ENCODE measurements at places on chromosomes 11 and 22.
A peak's percentile ranks its signal among the peaks of the same experiment; 100 is the strongest.

- DNase-seq = no peak
Measured at GRCh38 chr11:34147581-34147980, 42.2 kb downstream of the NAT10 start.

- no peak for DNase-seq
Measured at GRCh38 chr11:72591785-72592502, 82.3 kb downstream of the PDE2A start.

DNA sequence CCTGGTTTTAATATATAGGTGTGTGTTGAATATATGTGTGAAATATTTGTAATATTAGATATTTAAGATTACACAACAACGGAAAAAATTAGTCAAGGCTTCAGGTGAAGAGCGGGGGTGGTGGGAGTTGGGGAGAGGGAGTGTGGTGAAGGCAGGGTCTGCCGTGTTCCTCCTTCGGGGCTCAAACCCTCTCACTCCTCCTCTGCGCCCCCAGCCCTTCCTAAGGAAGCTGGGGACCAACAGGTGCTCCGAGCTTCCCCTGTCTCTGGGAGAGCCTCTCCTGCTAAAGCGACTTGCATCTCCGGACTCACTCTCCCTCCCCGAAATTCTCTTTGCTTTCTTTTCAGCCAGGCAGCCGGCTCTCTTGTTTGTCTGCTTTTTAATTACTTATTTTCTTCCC is 960 bp upstream of the CADM1 start:
- no peak for DNase-seq

DNA sequence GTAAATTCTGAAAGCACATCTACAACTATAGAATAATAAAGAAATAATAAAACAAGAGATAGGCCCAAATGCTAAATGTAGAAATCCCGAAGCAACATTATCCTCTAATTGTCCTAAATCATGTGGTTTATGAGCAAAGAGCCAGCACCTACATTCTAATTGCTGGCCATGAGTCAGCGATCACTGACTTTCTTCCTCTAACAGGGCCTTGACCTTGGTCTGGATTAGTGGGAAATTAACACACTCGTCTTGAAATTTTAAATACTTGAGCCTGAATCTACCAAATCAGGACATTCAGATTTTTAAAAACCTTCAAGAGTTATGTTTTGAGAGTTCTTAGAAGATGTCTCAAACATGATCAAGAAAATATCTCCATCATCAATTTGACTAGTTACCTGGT is 727.6 kb downstream of the METTL15 start:
- DNase-seq = peak; percentile 74

- DNase-seq = peak; percentile 82
Measured at GRCh38 chr11:11842421-11843008, 743 bp downstream of the USP47 start.

DNA sequence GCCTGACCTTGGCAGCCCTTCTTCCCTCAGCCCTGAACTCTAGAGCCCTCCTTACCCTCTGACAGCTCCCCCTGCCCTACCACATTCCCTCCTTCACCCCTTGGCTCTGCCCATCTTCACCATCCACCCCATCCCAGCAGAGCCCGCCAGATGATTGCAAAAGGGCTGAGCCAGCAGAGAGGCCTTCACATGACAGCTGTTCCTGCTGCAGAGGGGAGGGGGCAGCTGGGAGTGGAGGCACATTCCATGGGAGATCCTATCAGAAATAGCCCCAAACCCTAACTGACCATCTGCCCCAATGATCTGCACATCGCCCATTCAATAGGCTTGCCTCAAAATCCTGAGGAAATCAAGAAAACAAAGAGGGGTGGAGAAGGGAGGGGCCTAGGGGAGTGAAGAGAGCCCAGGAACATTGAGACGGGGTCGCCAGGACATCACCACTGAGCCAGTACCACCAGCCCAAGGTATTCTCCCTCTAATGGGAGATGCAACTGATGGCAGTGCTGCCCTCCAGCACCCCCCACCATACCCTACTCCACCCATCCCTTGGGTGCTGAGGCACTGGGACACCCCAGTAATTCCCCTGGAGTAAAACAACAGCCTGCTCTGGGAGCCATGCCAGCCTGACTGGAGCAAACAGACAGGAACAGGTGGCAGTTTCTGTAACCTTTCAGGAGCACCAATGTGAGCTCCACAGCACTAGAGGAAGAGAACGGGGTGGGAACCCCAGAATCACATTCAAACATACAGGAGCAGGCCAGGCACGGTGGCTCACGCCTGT is 8.0 kb upstream of the AHNAK start:
- DNase-seq = no peak

- DNase-seq = peak; percentile 68
Measured at GRCh38 chr22:45552580-45553350, 50.1 kb downstream of the FBLN1 start.

DNA sequence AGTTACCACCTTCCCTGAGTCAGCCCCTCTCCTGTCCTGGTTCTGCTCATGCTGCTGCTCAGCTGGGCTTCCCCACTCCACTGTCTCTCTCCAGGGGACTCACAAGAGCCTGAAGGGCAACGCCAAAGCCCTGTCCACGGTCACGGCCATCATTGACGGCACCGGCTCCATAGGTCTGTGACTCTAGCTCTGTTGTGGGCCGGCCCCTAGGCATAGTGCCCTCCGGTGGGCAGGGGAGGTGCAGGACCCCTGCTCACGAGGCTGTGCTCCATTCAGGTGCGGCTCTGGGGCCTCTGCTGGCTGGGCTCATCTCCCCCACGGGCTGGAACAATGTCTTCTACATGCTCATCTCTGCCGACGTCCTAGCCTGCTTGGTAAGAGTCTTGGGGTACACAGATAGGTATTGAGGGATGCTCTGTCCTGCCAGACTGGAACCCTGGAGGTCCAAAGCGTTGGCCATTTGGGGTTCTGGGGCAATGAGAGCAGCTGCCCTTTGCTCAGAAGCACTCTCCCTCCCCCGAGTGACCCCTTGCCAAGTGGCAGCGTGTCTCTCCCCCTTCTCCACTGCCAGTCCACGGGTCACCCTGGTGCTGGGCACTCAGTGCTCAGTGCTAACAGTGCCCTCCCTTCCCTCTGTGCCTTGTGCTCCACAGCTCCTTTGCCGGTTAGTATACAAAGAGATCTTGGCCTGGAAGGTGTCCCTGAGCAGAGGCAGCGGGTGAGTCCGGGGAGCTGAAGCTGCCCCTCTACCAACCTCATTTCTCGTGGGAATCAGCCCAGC is 22.4 kb downstream of the SLC37A2 start:
- no peak for DNase-seq

- no peak for DNase-seq
Measured at GRCh38 chr11:11213117-11213516, 139.9 kb downstream of the CSNK2A3 start.

GRCh38 chr11:48675945-48676344 is 187.4 kb downstream of the OR4A47 start:
- no peak for DNase-seq

DNA sequence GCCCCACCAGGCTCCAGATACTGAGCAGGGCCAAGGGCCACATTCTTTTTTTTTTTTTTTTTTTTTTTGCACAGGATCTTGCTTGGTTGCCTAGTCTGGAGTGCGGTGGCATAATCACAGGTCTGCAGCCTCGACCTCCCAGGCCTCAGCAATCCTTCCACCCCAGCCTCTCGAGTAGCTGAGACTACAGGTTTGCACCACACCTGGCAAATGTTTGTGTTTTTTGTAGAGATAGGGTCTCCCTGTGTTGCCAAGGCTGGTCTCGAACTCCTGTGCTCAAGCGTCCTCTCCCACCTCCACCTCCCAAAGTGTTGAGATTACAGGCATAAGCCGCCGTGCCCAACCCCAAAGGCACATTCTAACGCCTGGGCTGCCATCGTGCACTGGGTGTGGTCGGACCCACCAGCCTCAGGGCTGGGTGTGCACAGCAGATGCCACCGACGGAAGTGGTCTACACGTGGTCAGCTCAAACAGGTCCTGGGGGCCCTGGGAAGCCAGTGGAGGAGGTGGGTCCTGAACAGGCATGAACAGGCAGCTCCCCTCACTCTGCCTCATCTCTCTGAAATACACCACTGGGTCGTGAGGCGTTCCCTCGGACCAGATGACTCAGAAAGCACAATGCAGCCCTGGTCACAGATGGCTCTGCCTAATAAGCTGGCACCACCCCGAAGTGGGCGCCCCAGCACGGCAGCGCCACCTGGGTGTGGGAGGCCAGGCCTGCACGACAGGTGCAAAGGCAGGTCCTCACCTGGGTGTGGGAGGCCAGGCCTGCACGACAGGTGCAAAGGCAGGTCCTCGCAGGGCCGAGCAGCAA is 5.1 kb upstream of the B4GALNT4 start:
- DNase-seq = no peak

DNA sequence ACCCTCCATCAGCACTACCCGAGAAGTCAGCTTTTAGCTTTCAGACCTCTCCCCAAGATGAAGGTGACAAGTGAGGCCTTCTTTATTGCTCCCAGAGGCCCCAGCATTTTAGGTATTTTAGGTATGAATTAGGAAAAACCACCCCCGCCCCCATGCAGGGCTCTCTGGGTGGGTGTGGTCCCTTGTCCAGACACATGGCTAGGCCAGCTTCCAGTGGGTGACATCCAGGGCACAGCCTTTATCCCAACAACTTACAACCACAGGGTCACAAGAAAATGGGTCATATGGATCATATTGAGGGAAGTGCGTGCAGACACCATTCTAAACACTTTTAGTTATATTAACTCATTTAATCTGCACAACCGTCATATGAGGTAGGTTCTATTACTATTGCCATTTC is 42.1 kb downstream of the RIBC2 start:
- DNase-seq = no peak

GRCh38 chr11:114166897-114167323 is 107.4 kb downstream of the ZBTB16 start:
- peak; percentile 93 for DNase-seq

- DNase-seq = no peak
Measured at GRCh38 chr11:65814986-65815565, 18.7 kb upstream of the SNX32 start.

Data from fibroblast of skin of right quadriceps (primary cell).